Breast epithelium (tissue), 4 donors: ENCODE measurements at places on chromosomes 1 and 21. TPM values are rescaled to one million over a fixed set of nuclear protein-coding genes. Genes with fewer than 3 reads are reported as not detected.

- no peaks in the 10 kb centered on the region for H3K36me3 ChIP-seq
- no peaks in the 10 kb centered on the region for H3K27me3 ChIP-seq
- no peaks in the 10 kb centered on the region for H3K4me1 ChIP-seq
Observed at GRCh38 chr1:36359383-36359782, 26.3 kb downstream of the STK40 start.

GRCh38 chr1:164618202-164618564, 59.2 kb downstream of the PBX1 start:
- peaks cover 20% of the 10 kb centered on the region for H3K4me1 ChIP-seq
- no peaks in the 10 kb centered on the region for H3K36me3 ChIP-seq
- no peak overlapping the region for H3K27ac ChIP-seq

DNA sequence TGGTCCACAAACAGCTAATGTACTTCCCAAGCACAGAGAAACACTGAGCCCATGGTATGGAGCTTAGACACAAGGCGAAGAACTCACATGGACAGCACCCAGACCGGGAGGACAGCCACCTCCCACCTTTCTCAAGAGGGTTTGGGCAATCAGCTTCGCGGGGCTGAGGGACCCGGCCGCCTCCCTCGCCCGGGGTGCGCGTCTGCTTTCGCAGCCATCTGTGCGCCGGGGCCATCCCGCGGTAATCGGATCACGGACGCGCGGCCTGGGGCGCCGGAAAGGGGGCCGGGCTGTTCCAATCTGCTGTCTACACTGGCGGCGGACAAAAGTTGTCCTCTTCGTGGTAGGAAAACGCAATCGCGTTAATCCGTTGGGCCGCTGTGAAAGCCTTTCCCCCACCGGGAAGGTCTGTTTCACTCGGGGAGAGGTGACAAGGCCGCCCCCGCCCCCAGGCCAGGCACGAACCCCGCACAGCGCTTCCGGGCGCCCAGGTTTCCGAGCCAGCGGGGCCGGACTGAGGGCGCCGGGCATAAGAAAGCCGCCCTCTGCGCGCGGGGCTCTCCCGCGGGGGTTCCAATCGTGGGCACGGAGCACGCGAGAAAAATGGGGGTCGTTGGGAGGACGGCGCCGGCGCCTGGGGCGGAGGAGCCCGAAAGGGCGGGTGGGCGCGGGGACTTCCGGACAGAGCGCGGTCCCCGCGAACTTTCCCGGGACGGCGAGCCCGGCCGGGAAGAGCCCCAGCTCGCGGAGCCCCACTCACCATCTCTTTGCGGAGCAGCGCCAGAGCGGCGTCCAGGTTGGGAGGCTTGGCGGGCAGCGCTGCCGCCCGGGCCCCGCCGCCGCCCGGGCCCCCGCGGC, 664 bp downstream of the FAM89A start:
- H3K4me3 ChIP-seq: peak overlapping the region; percentile 81
- no peak for DNase-seq
- no peaks in the 10 kb centered on the region for H3K27me3 ChIP-seq
- H3K27ac ChIP-seq: no peak overlapping the region

DNA sequence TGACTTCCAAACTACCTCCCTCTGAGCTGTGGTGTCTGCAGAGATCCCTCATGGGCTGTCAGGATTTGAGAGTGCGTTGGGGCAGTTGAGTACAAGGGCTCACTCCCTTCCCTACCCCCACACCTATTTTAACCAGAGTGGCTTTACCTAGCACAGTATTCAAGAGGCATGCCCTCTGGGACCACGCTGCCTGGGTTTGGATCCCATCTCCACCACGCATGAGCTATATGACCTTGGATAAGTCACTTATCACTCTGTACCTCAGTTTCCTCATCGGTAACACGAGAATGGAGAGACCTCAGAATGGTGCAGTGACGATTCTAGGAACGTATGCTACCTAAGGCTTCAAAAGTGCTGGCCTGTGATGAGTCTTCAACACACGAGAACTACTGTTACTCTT, 147.3 kb upstream of the WNT4 start:
- H3K4me1 ChIP-seq: no peaks in the 10 kb centered on the region
- H3K36me3 ChIP-seq: no peaks in the 10 kb centered on the region
- no peaks in the 10 kb centered on the region for H3K27me3 ChIP-seq
- DNase-seq: peak; percentile 12

GRCh38 chr1:114586513-114587047, 5.2 kb upstream of the BCAS2 start:
- H3K27ac ChIP-seq: no peak overlapping the region
- DNase-seq: no peak
- H3K4me3 ChIP-seq: no peak overlapping the region

DNA sequence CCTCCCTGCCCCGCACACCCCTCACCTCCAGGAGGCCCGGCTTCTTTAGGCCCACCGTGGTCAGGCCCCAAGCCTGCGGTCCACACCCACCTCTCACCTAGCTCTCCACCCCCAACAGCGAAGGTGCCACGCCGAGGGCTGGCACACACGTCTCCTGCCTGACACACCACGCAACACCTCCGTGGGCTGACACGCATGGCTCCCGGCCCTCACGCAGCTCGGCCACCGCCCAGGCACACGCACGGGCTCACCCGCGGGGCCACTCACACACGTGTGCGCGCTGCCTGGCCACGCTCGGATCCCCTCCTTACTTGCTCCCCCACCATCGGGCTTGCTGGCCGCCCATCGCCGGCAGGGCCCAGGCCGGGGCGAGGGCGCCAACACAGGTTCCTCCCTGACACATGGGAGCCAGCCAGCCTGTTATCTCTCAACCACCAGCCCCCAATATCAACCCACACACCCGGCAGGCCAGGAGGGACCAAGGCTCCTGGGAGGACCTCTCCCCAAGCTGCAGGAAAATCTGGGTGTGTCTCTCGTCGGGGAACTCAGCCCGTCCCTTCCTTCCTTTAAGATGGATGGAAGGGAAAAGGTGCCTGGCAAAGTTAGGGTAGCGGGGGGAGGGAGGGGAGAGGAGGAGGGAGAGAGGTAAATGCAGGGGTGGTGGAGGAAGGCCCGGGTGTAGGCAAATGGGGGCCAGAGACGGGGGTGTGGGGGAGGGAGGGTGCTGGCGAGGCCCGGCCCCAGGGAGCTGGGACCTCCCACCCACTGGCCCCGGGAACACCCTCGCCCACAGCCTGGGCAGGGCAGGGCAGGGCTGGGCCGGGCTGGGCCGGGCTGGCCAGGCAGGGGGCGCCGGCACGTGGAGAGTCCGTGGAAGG, 546 bp downstream of the ELOVL1 start:
- H3K4me1 ChIP-seq: peaks cover 18% of the 10 kb centered on the region
- no peaks in the 10 kb centered on the region for H3K27me3 ChIP-seq
- H3K27ac ChIP-seq: peak overlapping the region; percentile 98
- H3K4me3 ChIP-seq: peak overlapping the region; percentile 88
- DNase-seq: no peak
- no peaks in the 10 kb centered on the region for H3K36me3 ChIP-seq

The PRAMEF5 gene
- total RNA-seq: not detected

The ADAM30 gene
- not detected for total RNA-seq

The SPATA6 gene
- total RNA-seq: 25.6 TPM

The APCS gene
- total RNA-seq: not detected

The OR2T11 gene
- total RNA-seq: not detected

The CRP gene
- not detected for total RNA-seq
